ENCODE measurements at places on chromosomes 16 and 17. TPM values are rescaled to one million over a fixed set of nuclear protein-coding genes. Genes with fewer than 3 reads are reported as not detected.

IQCK gene
- total RNA-seq: 8.8 TPM

DGKE gene
- total RNA-seq: 5.9 TPM

SCNN1B gene
- total RNA-seq: 0.07 TPM

SCNN1G gene
- not detected for total RNA-seq

GABARAPL2 gene
- total RNA-seq: 59.9 TPM

CCL3 gene
- total RNA-seq: not detected

WFIKKN1 gene
- 0.07 TPM for total RNA-seq

TAC4 gene
- not detected for total RNA-seq

APOBR gene
- total RNA-seq: not detected

OR4D2 gene
- not detected for total RNA-seq

MRPL12 gene
- 88.0 TPM for total RNA-seq

PYDC1 gene
- total RNA-seq: not detected

GPRC5C gene
- 9.3 TPM for total RNA-seq

ARL5C gene
- not detected for total RNA-seq

KRTAP16-1 gene
- total RNA-seq: not detected

COX11 gene
- 36.6 TPM for total RNA-seq

PMFBP1 gene
- total RNA-seq: 0.49 TPM

SRL gene
- total RNA-seq: not detected

TMC7 gene
- total RNA-seq: 2.6 TPM

GGT6 gene
- 0.31 TPM for total RNA-seq

SLC35G6 gene
- total RNA-seq: not detected

PRR35 gene
- not detected for total RNA-seq

HBQ1 gene
- 0.28 TPM for total RNA-seq

KRTAP4-5 gene
- not detected for total RNA-seq

USP10 gene
- total RNA-seq: 88.4 TPM

DLX3 gene
- 1.2 TPM for total RNA-seq

OR1A1 gene
- not detected for total RNA-seq

GLIS2 gene
- total RNA-seq: 5.3 TPM

WSCD1 gene
- total RNA-seq: not detected

KRT40 gene
- total RNA-seq: not detected

CD300E gene
- total RNA-seq: not detected

RUNDC3A gene
- 0.18 TPM for total RNA-seq

CDH13 gene
- total RNA-seq: 88.5 TPM

ZNF213 gene
- 4.4 TPM for total RNA-seq

KRTAP9-2 gene
- total RNA-seq: not detected

CACNG1 gene
- total RNA-seq: not detected

SCIMP gene
- total RNA-seq: not detected

CTRB2 gene
- total RNA-seq: not detected

SLFN14 gene
- total RNA-seq: not detected

INPP5K gene
- total RNA-seq: 15.5 TPM

SPDYE4 gene
- total RNA-seq: not detected

TMEM114 gene
- total RNA-seq: not detected

TP53TG3D gene
- not detected for total RNA-seq

PRCD gene
- total RNA-seq: 0.88 TPM

ZG16 gene
- not detected for total RNA-seq

Data from foreskin keratinocyte (primary cell).